ENCODE measurements at places on chromosomes 16 and 17.

GRCh38 chr16:88634141-88634993, 4.0 kb upstream of the IL17C start:
- peak; percentile 43 for DNase-seq

DNA sequence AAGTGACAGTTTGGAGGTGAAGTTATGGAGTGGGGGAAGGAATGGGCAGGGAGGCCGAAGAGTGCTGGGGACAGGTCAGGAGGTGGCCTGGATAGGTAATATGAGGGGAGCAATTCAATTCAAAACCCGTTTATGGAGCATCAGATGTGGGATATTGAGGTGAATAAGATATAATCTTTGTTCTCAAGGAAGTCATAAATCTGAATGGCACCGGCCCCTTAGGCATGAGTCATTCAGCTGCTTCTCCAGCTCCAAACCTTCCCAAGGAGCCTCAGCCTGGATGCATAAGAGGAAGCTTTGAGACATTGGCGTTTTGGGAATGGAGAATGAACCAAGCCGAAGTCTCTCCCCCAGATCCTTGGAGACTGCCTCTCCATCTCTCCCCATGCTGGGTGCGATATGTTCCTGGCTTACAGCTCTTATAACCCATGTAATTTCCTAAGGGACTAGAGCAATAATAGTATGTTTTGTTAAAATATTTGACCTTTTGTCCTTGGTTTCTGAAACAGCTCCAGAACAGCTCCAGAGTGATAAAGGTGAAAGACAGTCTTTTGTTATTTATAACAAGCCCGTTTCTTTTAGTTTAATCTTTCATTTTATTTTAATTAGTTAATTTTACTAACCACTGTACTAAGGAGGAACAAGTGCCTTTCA, 1.7 kb downstream of the TUBG2 start:
- no peak for DNase-seq

DNA sequence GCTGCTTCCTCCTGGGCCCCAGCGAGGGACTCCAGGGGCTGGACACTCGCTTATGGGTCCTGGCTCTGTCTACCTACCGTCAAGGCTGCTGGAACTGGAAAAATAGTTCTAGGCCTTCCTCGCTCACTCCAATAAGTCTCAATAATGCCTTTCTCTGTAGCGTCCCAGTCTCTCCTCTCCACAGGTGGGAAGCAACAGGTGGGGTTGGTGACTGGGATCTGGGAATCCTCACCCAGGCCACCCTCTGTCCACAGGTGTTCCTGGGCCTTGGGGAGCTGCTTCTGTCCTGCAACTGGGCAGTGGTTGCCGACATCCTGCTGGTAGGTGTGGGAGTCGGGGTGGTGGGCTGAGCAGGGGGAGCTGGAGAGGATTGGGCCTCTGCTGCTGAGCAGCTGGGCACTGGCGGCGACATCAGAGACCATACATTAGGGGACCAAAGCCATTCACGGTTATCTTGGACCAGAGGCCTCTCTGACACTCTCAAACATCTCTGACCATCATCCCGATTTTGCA, 20.3 kb upstream of the SPNS2 start:
- DNase-seq: no peak

- no peak for DNase-seq
Observed at GRCh38 chr16:63192980-63193379, 1156.7 kb upstream of the CDH8 start.

DNA sequence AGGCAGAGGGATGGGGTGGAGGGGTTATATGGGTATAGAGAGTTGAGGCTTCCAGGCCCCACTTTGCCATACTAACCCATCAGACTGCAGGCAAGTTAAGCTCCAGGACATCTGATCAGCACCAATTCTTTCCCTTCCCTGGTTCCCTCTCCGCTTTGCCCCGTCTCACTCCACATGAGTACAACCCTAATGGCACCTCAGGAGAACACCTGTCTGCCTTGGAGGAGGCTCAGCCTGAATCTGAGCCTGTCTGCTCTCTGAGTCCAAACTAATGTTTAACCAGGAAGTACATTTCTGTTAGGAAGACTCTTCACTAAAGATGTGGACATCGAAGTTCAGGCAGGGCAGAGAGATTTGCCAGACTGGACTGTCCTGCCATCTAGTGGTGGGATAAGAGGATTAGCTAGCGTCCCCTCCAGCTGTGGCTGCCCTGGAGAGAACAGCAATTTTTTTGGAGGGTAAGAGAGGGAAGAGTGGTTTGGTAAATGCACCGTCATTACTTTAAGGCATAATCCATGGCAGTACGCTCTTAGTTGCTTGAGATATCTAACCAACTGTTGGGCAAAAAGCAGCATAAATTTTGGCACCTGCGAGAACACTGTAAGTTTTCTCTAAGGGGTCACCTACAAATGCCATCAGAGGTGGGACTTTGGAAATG, 29.2 kb upstream of the LRRC75A start:
- DNase-seq: peak; percentile 66

DNA sequence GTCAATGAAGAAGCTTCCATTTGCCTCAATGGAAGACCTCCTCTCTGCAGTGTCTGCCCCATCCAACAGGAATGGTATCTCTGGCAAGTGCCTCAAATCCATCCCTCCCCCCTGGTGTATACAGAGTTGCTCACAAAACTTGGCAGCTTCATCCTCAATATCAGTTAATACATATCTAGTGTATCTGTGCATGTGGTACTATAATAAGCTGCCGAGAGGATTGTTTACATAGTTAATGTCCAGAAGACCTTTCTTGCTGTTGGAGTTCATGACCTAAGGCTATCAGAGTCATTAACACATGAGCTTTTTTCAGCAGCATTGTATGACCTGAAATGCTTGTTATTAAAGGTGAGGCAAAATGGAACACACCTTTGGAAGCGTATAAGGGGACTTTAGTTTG, 14.0 kb upstream of the RASL10B start:
- DNase-seq: no peak

DNA sequence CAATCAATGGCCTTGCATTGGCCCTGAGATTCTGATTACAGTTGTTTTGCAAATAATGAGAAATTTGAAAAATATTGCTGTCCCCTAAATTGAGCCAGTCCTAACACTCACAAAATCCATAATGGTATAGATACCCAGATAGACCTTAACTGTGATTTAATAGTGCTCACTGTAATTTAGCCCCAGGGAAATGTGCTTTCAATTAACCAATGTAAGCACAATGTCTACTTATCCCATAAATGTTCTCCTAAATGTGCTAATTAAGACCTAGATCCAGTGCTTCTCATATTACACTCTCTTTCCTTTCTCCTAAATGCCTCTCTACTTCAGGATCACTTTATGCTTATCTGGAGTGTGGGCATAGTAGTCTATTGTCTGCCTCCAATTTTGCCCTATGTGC, 417.8 kb upstream of the CCL2 start:
- no peak for DNase-seq

DNA sequence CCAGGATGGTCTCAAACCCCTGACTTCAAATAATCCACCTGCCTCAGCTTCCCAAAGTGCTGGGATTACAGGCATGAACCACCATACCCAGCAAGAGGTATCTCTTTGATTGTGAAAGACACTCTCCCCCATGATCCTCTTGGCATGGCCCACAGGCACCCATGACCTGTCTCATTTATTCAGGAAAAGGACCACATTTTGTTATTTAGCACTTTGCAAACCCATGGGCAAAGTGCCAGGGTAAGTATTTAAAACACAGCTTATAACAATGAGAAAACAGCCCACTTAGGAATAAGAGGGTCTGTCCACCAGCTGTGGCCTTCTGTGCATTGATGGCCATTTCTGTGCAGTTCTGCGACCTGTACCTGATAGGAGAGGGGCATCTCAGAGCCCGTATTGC, 12.8 kb upstream of the AKTIP start:
- no peak for DNase-seq

GRCh38 chr17:19331543-19332245, 30.8 kb downstream of the B9D1 start:
- DNase-seq: no peak

GRCh38 chr17:48565022-48565554, 13.1 kb downstream of the HOXB4 start:
- no peak for DNase-seq

DNA sequence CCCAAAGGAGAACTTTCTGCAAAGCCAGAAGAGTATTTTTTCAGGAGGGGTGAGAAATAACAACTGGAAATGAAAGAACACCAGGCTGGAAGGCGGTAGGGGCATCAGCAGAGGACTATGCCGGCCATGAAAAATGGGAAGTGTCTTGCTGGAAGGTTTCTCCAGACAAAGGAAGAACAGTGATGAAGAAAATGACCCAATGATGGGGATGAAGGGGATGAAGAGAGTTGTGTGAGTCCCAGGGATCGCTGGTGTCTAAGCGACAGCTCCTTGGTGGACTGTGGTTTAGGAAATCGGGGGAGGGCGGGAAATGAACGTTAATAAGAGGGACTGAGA, 623 bp downstream of the TTLL6 start:
- no peak for DNase-seq

- DNase-seq: no peak
Observed at GRCh38 chr17:33266116-33266515, 27.0 kb downstream of the ASIC2 start.

DNA sequence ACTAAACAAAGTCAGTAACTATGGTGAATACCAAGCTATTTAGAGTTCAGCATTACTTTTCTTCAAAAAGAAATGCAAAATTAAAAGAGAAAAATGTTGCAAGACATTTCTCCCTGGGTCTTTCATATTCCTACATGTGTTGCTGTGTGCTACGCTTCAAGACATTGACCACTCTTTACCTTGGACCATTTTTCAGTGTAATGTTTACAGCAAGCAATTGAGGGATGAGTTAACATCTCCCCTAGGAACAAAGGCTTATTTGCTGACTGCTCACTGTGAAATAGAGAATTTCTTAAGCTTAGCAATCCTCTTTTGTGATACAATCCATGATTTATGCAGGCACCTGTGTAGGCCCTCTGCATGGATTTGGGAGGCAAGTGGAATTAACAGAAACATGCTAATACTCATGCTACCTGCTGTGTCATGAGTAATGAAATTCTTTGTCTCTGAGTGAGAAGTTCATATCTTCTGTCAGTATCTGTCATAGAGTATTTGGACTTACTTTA, 1202.9 kb upstream of the CDH8 start:
- DNase-seq: no peak

- DNase-seq: no peak
Observed at GRCh38 chr16:27242868-27243590, 25.5 kb downstream of the NSMCE1 start.

GRCh38 chr17:66649818-66650543, 184.9 kb upstream of the CACNG5 start:
- DNase-seq: no peak

DNA sequence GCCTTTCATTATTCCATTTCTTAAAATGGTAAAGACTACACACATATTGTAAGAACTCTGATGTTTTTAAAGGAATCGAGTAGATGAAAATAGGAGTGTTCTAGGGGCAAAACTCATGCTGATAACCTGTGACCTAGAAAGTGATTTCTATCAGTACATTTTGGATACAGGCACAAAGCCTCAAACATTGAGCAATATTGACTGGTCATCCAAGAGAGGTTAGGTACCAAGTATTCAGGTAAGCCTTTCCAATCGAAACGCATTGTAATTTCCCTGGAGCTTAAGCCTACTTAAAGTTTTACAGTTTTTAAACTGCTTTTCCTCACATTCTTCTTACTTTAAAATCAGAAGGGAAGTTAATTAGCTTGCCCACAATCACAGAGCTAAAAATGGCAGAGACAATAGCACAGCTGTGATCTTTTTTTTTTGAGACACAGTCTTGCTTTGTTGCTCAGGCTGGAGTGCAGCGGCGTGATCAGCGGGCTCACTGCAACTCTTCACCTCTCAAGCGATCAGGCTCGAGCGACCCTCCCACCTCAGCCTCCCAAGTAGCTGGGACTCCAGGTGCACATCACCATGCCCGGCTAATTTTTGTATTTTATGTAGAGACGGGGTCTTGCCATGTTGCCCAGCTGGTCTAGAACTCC, 3.3 kb downstream of the GOT2 start:
- DNase-seq: no peak

DNA sequence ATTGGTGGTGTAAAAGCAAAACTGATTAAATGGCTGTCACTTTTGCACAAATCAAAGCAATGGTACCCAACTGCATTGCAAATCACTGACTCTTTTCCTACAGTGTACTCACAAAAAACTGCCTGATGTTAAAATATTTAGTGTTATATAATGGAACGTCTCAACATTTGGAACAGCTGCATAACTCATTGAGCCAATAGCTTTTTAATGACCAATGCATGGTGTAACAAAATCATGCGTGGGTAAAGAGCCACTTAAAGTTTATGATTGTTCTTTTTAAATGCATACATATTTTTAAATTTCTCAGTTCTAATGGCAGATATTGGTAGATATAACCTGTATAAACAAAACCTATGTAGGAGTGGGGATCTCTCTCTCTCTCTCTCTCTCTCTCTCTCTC, 204.0 kb upstream of the MPHOSPH6 start:
- no peak for DNase-seq

GRCh38 chr16:20897253-20897897, 2.8 kb downstream of the DCUN1D3 start:
- DNase-seq: no peak
